ENCODE measurements at places on chromosomes 4 and X.

- no peak for DNase-seq
These were observed 102.1 kb downstream of the PCDH18 start for GRCh38 chr4:137430171-137430570.

GRCh38 chr4:56026596-56026995, 77.9 kb downstream of the CEP135 start:
- DNase-seq, result no peak

DNA sequence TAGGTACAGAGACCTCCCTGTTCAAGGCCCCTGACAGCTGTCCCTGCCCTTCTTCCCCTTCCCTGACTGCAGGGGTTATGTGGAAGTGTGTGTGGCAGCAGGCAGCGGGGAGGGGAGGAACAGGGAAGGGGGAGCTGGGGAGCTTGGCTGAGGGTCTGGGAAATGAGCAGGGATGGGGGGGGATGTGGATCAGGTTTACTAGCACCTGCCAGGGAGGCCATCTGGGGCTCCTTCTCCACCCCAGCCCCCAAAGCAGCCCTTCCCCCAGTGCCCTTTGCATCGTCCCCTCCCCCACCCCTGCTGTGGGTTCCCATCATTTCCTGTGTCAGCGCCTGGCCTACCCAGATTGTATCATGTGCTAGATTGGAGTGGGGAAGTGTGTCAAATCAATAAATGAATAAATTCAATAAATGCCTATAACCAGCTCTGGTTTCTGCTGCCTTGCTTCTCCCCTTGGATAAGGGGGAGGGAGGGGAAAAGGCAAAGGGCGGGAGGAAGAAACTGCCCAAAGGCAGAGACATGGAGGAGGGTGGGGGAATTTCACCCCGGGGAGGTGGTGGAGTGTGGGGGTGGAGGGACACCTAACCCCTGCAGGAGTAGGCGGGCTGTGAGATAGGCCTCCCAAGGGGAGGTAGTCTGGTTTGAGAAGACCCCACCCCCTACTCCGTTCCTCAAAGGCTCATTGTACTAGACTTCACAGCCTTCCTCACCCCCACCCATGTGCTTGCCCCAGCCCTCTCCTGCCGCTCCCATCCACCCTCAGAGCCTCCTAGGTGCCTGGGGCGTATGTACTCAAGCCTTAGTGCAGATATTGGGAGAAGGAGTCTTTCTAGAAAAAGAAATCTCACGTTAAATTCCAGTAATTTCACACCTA, 3.2 kb downstream of the CXorf65 start:
- DNase-seq, result peak; percentile 54

- DNase-seq, result no peak
These were observed 49.2 kb upstream of the PRSS48 start for GRCh38 chr4:151227731-151228130.

- DNase-seq, result no peak
These were observed 30.6 kb downstream of the SETD7 start for GRCh38 chr4:139525414-139525813.
